CD4-positive, alpha-beta memory T cell (primary cell): ENCODE measurements at places on chromosomes 13 and 19. TPM values are rescaled to one million over a fixed set of nuclear protein-coding genes. Genes with fewer than 3 reads are reported as not detected.

The UPF1 gene
- 127 TPM for total RNA-seq

The CDC42EP5 gene
- not detected for total RNA-seq

The ATP12A gene
- not detected for total RNA-seq

The RNF113B gene
- not detected for total RNA-seq

The CXCL17 gene
- total RNA-seq: not detected

The RINL gene
- 65.9 TPM for total RNA-seq

The ZFR2 gene
- 3.1 TPM for total RNA-seq

The DUS3L gene
- 58.7 TPM for total RNA-seq

The ZNF560 gene
- total RNA-seq: not detected

The SIGLEC6 gene
- not detected for total RNA-seq

The BST2 gene
- 55.9 TPM for total RNA-seq

The PRSS57 gene
- total RNA-seq: not detected

The SPACA4 gene
- not detected for total RNA-seq

DNA sequence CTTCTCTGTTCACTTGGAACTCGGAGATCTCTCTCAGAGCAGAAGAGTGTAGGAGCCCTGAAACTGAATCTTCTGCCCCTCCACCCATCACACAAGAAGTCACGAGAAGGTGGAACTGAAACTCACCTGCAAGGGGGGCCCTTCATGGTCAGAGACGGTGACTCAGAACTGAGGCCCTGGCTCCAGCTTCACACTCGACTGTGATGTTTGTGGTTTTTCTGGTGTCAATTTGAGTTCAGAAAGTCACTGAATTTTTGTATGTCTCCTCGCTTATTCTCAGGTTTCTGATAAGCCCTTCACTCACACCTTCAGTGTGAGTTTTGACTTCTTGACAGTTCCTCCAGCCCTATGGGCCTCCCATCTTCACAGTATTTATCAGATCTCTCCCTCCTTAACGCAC, 23.1 kb downstream of the SIGLEC5 start:
- no peak for DNase-seq
- H3K4me1 ChIP-seq: no peaks in the 10 kb centered on the region
- H3K27me3 ChIP-seq: peaks cover 8% of the 10 kb centered on the region
- H3K4me3 ChIP-seq: no peak overlapping the region
- H3K27ac ChIP-seq: no peak overlapping the region
- H3K36me3 ChIP-seq: no peaks in the 10 kb centered on the region

- DNase-seq: no peak
- no peaks in the 10 kb centered on the region for H3K27me3 ChIP-seq
- no peaks in the 10 kb centered on the region for H3K4me1 ChIP-seq
- no peaks in the 10 kb centered on the region for H3K36me3 ChIP-seq
These were observed 460.0 kb downstream of the RFC3 start for GRCh38 chr13:34277936-34278335.

DNA sequence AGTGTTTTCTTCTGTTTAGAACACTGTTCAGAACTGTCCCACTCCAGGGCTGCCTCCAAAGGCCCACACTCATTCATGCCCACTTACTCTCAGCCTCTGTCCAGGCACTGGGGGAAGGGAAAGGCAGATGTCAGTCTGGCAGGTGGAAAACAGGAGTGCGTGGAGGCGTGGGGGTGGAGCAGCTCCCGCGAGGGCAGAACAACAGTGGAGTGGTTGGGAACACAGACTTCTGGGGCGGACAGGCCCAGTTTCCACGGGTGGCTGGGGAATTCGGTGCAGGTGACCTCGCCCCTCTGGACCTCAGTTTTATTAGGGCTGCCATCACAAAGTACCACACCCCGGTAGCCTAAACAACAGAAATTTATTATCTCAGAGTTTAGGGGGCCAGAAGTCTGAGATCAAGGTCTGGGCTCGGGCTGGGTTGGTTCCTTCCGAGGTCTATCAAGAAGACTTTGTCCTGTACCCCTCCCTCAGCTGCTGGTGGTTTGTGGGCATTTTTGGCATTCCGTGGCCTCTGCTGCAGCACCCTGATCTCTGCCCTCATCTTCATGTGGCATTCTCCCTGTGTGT, 59.7 kb downstream of the SIPA1L3 start:
- H3K27ac ChIP-seq: no peak overlapping the region
- no peaks in the 10 kb centered on the region for H3K36me3 ChIP-seq
- H3K4me3 ChIP-seq: no peak overlapping the region
- H3K27me3 ChIP-seq: no peaks in the 10 kb centered on the region
- H3K4me1 ChIP-seq: no peaks in the 10 kb centered on the region

- H3K27ac ChIP-seq: no peak overlapping the region
- H3K36me3 ChIP-seq: no peaks in the 10 kb centered on the region
- H3K4me1 ChIP-seq: no peaks in the 10 kb centered on the region
- H3K27me3 ChIP-seq: no peaks in the 10 kb centered on the region
These were observed 1132.5 kb upstream of the SPRY2 start for GRCh38 chr13:81473366-81473899.

DNA sequence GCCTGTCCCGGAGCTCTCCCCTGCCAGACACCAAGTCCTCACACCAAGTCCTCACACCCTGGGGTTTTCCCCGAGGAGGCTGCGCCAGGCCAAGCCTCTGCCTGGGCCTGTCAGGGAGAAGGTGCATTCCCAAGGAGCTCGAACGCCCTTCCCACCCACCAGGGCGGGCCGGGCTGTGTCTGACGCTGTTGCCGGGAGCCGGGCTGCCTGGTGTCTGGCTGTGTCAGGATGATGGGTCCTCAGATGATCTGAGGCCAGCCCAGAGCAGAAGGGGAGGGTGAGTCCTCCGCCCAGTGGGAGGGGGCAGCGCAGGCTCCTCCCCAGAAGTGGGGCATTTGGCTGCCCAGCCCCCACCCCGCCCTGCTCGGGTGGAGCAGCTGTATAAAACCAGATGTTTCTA, 2.3 kb upstream of the HAS1 start:
- DNase-seq: no peak
- peaks cover 6% of the 10 kb centered on the region for H3K27me3 ChIP-seq
- H3K4me1 ChIP-seq: no peaks in the 10 kb centered on the region
- no peak overlapping the region for H3K27ac ChIP-seq

- no peak overlapping the region for H3K27ac ChIP-seq
- no peaks in the 10 kb centered on the region for H3K36me3 ChIP-seq
- DNase-seq: no peak
- H3K27me3 ChIP-seq: peaks cover 26% of the 10 kb centered on the region
- no peak overlapping the region for H3K4me3 ChIP-seq
These were observed 989 bp downstream of the TMEM145 start for GRCh38 chr19:42313840-42314755.

DNA sequence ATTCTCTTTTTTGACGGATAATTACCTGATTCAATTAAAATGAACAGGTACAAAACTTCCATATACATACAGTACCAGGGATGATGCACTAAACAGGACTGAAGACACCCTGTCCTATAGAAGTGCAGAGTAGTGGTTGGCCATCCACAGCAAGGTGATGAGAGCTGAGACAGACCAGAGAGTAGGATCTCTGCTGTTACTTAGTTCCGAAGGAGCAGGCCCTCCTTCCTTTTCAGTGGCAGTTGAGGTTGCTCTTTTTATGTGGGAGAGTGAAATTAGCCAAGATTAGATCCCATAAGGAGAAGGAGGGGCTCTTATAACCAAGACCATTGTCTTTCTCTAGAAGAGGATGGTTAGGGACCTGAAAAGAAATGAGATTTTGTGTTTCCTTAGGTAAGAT, 4.0 kb downstream of the PDS5B start:
- peaks cover 53% of the 10 kb centered on the region for H3K4me1 ChIP-seq
- H3K4me3 ChIP-seq: no peak overlapping the region
- no peaks in the 10 kb centered on the region for H3K27me3 ChIP-seq
- no peak for DNase-seq
- H3K36me3 ChIP-seq: no peaks in the 10 kb centered on the region

GRCh38 chr19:789701-790060, 7.6 kb upstream of the PTBP1 start:
- no peak overlapping the region for H3K27ac ChIP-seq
- DNase-seq: no peak
- H3K36me3 ChIP-seq: no peaks in the 10 kb centered on the region
- H3K27me3 ChIP-seq: no peaks in the 10 kb centered on the region

- no peaks in the 10 kb centered on the region for H3K27me3 ChIP-seq
- no peaks in the 10 kb centered on the region for H3K36me3 ChIP-seq
- no peak overlapping the region for H3K27ac ChIP-seq
- DNase-seq: no peak
- no peak overlapping the region for H3K4me3 ChIP-seq
These were observed 47.4 kb downstream of the SOX1 start for GRCh38 chr13:112114391-112114790.

- no peak for DNase-seq
- H3K4me3 ChIP-seq: no peak overlapping the region
- no peaks in the 10 kb centered on the region for H3K4me1 ChIP-seq
- H3K27me3 ChIP-seq: no peaks in the 10 kb centered on the region
These were observed 263.0 kb downstream of the DCT start for GRCh38 chr13:94216476-94216875.

GRCh38 chr13:26022538-26023292, 29.1 kb downstream of the SHISA2 start:
- DNase-seq: no peak
- H3K36me3 ChIP-seq: no peaks in the 10 kb centered on the region
- H3K4me3 ChIP-seq: no peak overlapping the region
- H3K27me3 ChIP-seq: no peaks in the 10 kb centered on the region
- H3K4me1 ChIP-seq: no peaks in the 10 kb centered on the region

- H3K27ac ChIP-seq: no peak overlapping the region
- peaks cover 30% of the 10 kb centered on the region for H3K36me3 ChIP-seq
- peaks cover 7% of the 10 kb centered on the region for H3K4me1 ChIP-seq
- DNase-seq: peak; percentile 46
These were observed 11.8 kb upstream of the SHD start for GRCh38 chr19:4267101-4267900.

DNA sequence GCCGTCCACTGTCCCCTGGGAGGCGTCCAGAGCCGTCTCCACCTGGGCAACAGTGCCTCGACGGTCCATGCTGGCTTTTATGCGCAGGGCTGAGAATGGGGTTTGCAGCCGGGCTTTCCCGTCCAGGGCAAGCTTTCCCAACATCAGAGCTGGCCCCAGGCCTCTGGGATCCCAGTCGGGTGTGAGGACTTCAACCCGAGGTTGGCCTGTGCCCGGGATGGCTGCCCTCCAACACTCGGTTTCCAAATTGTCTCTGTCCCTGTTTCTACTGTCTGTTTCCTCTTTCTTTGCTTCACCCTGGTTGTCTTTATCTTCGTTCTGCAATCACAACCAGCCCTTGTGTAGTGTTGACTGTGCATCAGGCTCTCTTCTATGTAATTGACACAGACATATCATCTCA, at the start of gene IFNL4:
TSS of gene IFNL4 (minus strand) at position 51 of the 400 bp plus-strand sequence.
- H3K36me3 ChIP-seq: no peaks in the 10 kb centered on the region
- no peak for DNase-seq
- H3K4me1 ChIP-seq: no peaks in the 10 kb centered on the region

GRCh38 chr19:21758296-21758695, 9.1 kb downstream of the ZNF100 start:
- no peak overlapping the region for H3K4me3 ChIP-seq
- no peak overlapping the region for H3K27ac ChIP-seq
- no peak for DNase-seq
- H3K4me1 ChIP-seq: no peaks in the 10 kb centered on the region

DNA sequence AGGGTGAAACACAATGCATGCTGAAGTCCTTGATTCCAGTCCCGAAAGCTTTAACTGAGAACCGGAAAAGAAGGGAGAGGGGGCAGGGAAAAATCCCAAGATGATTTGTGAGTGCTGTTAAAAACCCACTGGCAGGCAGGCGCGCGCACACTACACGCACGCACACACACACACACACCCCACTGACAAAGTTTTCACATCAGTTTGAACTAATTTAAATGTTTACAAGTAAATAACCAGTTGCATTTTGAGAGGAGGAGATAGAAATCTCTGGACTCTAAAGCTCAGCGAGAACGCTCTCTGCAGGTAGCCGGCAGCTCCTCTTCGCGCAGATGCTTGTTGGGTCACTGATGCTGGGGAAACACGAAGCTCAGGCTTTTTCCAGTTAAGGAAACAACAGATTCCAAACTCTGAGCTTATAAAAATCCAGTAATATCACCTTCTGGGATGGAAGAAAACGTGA, 818 bp upstream of the SLITRK1 start:
- H3K36me3 ChIP-seq: no peaks in the 10 kb centered on the region
- H3K27ac ChIP-seq: no peak overlapping the region
- H3K27me3 ChIP-seq: peaks cover 5% of the 10 kb centered on the region

DNA sequence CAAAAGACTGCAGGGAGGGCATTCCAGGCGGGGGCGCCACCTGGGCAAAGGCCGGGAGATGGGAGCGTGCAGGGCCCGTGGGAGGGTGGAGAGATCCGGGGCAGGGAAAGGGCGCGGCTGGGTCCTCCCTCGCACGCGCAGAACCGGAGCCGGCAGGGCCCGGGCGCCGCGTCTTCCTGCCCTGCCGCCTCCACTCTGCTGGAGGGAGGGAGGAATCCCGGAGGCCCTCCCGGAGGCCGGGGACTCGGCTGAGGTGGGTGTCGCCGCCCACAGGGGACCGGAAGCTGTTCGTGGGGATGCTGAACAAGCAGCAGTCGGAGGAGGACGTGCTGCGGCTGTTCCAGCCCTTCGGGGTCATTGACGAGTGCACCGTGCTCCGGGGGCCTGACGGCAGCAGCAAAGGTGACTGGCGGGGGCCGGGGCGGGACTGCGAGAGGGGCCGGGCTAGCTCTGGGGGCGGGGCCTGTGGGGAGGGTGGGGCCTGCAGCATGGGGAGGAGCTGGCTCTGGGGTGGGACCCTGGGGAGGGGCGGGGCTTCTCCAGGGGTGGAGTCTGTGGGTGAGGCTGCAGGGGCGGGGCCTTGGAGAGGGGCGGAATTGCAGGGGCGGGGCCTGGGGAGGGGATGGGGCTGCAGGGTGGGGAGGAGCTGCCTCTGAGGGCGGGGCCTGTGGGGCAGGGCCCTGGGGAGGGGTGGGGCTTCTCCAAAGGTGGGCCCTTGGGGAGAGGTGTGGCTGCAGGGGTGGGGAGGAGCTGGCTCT, 51.3 kb downstream of the CELF5 start:
- peak overlapping the region; percentile 23 for H3K27ac ChIP-seq
- no peaks in the 10 kb centered on the region for H3K36me3 ChIP-seq
- DNase-seq: peak; percentile 92
- peak overlapping the region; percentile 47 for H3K4me3 ChIP-seq
- no peaks in the 10 kb centered on the region for H3K27me3 ChIP-seq
- H3K4me1 ChIP-seq: peaks cover 15% of the 10 kb centered on the region

- DNase-seq: no peak
- no peaks in the 10 kb centered on the region for H3K27me3 ChIP-seq
- no peak overlapping the region for H3K4me3 ChIP-seq
- H3K36me3 ChIP-seq: no peaks in the 10 kb centered on the region
- H3K27ac ChIP-seq: no peak overlapping the region
- H3K4me1 ChIP-seq: no peaks in the 10 kb centered on the region
These were observed 250.0 kb downstream of the DNAJC15 start for GRCh38 chr13:43273362-43273761.

GRCh38 chr13:45257638-45258333, 56.9 kb upstream of the KCTD4 start:
- H3K4me3 ChIP-seq: no peak overlapping the region
- H3K4me1 ChIP-seq: peaks cover 4% of the 10 kb centered on the region
- H3K27me3 ChIP-seq: no peaks in the 10 kb centered on the region
- no peak for DNase-seq
- no peaks in the 10 kb centered on the region for H3K36me3 ChIP-seq
